ENCODE measurements at places on chromosomes 1 and 21.

DNA sequence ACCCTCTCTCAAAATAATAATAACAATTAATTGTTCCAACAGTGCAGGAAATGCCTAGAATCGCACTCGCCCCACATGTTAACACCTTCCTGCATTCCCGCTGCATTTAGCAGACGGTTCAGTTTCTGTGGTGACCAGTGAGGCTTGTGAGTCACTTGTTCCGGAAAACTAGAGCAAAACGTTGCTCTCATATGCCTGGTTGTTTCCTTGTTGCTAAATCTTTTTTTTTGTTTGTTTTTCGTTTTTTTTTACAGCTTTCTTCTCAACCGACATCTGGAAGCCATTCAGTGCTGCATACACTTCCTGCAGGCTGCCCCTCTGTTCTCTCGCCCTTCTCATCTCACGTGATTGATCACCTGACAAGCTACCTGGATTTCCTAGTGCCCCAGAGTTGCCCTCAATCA, 56.9 kb upstream of the TMPRSS2 start:
- DNase-seq: no peak

DNA sequence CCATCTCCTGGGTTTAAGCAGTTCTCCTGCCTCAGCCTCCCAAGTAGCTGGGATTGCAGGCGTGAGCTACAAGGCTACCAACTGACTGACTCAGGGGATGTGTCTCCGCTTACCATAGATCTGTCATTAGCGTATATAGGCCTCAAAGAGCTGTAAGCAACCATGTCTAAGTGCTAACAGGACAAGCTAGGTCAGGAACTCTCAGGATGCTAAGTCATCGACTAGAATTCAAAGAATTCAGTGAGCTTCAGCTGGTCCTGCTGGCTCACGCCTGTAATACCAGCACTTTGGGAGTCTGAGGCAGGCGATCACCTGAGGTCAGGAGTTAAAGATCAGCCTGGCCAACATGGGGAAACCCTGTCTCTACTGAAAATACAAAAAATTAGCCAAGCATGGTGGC, 29.5 kb downstream of the CAPN2 start:
- DNase-seq: no peak

- no peak for DNase-seq
Measured at GRCh38 chr1:203166192-203166940, 9.3 kb downstream of the MYBPH start.

DNA sequence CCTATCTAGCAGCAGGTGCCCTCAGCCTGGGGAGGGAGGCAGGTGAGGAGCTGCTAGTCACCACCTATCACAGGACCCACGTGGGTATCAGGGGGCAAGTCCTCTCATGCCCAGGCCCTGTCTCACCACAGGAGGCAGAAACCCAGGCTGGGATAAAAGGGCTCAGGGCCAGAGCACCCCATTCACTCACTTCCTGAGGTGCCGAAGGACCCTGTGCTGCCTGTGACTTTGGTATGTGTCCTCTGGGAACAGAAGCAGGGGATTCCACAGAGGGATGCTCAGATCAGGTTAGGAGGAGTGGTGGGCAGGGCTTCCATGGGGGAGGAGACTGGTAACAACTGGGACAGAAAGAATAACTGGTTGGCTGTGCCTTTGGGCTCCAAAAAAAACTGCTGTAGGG, at the start of gene LCE1E:
TSS of gene LCE1E (plus strand) at position 181 of the 400 bp plus-strand sequence. CDS start 1,043 bp downstream, outside the sequence.
- DNase-seq: no peak

GRCh38 chr1:228548788-228549187, 61.6 kb downstream of the RNF187 start:
- DNase-seq: no peak
